ENCODE measurements at places on chromosomes 1 and 21.

DNA sequence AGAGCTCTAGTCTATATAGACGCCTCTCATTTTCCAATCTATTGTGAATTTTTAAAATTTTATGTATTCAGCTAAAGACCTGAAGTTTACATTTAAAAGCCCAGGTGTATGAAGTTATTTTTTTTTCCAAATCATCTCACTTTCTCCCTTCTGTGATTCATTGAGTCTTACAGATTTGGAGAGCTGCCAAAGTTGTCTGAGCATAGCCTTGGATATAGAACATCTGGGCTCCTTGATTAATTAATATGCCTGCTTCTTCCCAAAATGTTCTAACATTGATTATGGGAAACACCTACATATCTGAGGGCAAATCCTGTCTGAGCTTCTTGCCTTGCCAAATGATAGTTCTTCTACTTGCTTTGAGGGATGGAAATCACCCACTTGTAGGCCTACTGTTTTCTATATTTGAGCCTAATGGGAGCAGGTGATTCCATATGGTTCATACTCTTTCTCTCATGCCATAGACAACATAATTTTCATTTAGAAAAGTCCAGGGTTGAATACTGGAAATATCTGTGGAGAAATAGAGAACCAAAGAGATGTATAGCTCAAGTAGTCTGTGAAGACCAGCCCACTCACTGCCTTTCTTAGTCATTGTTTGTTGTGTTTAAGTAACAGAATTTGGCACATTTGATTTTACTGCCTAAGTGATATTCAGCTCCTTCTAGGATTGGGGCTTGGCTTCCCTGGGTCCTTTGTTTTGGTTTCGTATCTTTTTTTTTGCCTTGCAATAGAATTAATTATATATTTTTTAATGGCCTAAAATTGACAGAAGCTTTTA is 46.2 kb downstream of the MACF1 start:
- peaks cover 16% of the 10 kb centered on the region for H3K4me1 ChIP-seq
- no peak for DNase-seq
- H3K27ac ChIP-seq = no peak overlapping the region
- no peak overlapping the region for H3K4me3 ChIP-seq

- H3K27me3 ChIP-seq = no peaks in the 10 kb centered on the region
- no peak for DNase-seq
- H3K27ac ChIP-seq = no peak overlapping the region
- peaks cover 2% of the 10 kb centered on the region for H3K4me1 ChIP-seq
- H3K36me3 ChIP-seq = no peaks in the 10 kb centered on the region
- no peak overlapping the region for H3K4me3 ChIP-seq
These were observed 21.8 kb downstream of the PCSK9 start for GRCh38 chr1:55061000-55061705.

- no peaks in the 10 kb centered on the region for H3K27me3 ChIP-seq
- peaks cover 3% of the 10 kb centered on the region for H3K36me3 ChIP-seq
- no peak overlapping the region for H3K27ac ChIP-seq
- no peak for DNase-seq
- H3K4me3 ChIP-seq = no peak overlapping the region
- peaks cover 35% of the 10 kb centered on the region for H3K4me1 ChIP-seq
These were observed 198.6 kb downstream of the NCAM2 start for GRCh38 chr21:21196848-21197247.

- H3K27me3 ChIP-seq = peaks cover 20% of the 10 kb centered on the region
- no peak overlapping the region for H3K27ac ChIP-seq
- no peaks in the 10 kb centered on the region for H3K36me3 ChIP-seq
- peak; percentile 16 for DNase-seq
- H3K4me3 ChIP-seq = no peak overlapping the region
- peaks cover 13% of the 10 kb centered on the region for H3K4me1 ChIP-seq
These were observed 1.2 kb upstream of the NEGR1 start for GRCh38 chr1:72283307-72284083.

- H3K27ac ChIP-seq = no peak overlapping the region
- H3K36me3 ChIP-seq = no peaks in the 10 kb centered on the region
- peaks cover 1% of the 10 kb centered on the region for H3K27me3 ChIP-seq
- DNase-seq = no peak
These were observed 52.2 kb upstream of the IRF2BP2 start for GRCh38 chr1:234662148-234662547.

DNA sequence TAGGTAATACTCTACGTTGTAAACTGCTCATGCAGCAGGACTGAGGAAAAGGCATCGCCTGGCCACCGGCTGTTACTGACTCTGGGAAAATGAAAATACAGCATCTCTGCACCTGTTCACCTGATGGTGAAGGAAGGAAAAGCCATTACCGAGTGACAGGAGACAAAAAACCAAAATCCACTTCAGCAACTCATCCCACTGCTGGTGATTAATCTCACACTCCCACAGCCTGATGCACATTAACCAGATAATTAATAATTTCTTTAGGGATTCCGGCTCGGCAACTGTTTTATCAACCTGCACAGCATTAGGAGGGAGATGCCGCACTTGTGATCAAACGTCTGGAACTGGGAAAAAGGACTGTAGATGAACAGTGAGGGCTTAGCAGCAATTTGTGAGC is 183.9 kb upstream of the ESRRG start:
- no peaks in the 10 kb centered on the region for H3K36me3 ChIP-seq
- DNase-seq = no peak
- no peaks in the 10 kb centered on the region for H3K4me1 ChIP-seq
- no peak overlapping the region for H3K4me3 ChIP-seq
- no peaks in the 10 kb centered on the region for H3K27me3 ChIP-seq
- H3K27ac ChIP-seq = no peak overlapping the region

- no peak for DNase-seq
- H3K27ac ChIP-seq = no peak overlapping the region
- H3K4me3 ChIP-seq = no peak overlapping the region
These were observed 20.7 kb downstream of the TRIM62 start for GRCh38 chr1:33161061-33161681.

GRCh38 chr1:39384305-39384704 is 107.1 kb upstream of the BMP8A start:
- no peak for DNase-seq
- H3K27ac ChIP-seq = peak overlapping the region; percentile 33
- H3K4me1 ChIP-seq = peaks cover 3% of the 10 kb centered on the region
- no peaks in the 10 kb centered on the region for H3K27me3 ChIP-seq
- no peak overlapping the region for H3K4me3 ChIP-seq

DNA sequence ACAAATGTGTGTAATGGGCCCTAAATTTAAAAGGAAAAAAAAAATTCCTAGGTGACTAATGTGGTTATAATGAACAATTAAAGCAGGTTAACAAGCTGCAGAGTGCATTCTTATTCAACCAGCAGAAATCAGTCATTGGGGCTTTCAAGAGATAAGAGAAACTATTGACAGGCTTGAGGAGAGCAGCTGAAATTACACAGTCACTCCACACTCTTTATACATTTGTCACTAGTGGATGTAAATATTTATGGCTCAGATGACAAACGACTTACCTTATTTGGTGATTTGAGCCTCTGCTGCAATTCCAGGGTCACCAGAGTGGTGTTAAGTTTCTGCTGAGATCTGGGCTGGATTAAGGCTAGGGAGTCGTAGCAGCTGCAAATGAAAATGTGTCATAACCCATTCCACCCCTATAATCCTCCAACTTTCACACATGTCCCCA is 896.3 kb downstream of the TTLL7 start:
- H3K36me3 ChIP-seq = no peaks in the 10 kb centered on the region
- no peak overlapping the region for H3K27ac ChIP-seq
- H3K27me3 ChIP-seq = no peaks in the 10 kb centered on the region
- H3K4me3 ChIP-seq = no peak overlapping the region
- DNase-seq = no peak

GRCh38 chr1:8662380-8663072 is 154.9 kb downstream of the RERE start:
- no peak overlapping the region for H3K4me3 ChIP-seq
- no peak for DNase-seq
- peaks cover 2% of the 10 kb centered on the region for H3K4me1 ChIP-seq

- H3K27ac ChIP-seq = no peak overlapping the region
- no peak overlapping the region for H3K4me3 ChIP-seq
- no peak for DNase-seq
- H3K27me3 ChIP-seq = peaks cover 29% of the 10 kb centered on the region
These were observed 30.1 kb upstream of the PARP1 start for GRCh38 chr1:226438007-226438406.

DNA sequence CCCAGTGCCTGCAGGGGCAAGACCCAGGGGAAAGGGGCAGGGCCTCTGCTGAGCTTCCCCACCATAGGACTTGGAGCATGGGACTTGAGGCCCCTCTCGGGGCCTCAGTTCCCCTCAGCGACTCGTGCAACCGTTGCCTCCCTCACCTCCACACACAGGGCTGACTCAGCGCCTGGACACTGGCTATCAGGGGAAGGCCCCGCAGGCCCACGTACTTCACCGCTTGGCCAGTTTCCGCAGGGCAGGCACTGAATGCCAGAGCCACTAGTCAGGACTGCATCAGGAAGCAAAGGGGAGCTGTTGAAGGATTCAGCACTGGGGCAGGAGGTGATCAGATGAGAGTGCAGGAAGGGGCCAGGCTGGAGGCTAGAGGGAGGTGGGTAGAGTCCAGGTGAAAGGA is 15.5 kb upstream of the FAM131C start:
- no peak overlapping the region for H3K27ac ChIP-seq
- no peaks in the 10 kb centered on the region for H3K4me1 ChIP-seq
- no peak overlapping the region for H3K4me3 ChIP-seq
- no peak for DNase-seq

- peaks cover 4% of the 10 kb centered on the region for H3K4me1 ChIP-seq
- no peak overlapping the region for H3K27ac ChIP-seq
- no peaks in the 10 kb centered on the region for H3K36me3 ChIP-seq
- DNase-seq = no peak
- no peak overlapping the region for H3K4me3 ChIP-seq
- peaks cover 1% of the 10 kb centered on the region for H3K27me3 ChIP-seq
These were observed 92.7 kb upstream of the ATP1B1 start for GRCh38 chr1:169013821-169014220.

DNA sequence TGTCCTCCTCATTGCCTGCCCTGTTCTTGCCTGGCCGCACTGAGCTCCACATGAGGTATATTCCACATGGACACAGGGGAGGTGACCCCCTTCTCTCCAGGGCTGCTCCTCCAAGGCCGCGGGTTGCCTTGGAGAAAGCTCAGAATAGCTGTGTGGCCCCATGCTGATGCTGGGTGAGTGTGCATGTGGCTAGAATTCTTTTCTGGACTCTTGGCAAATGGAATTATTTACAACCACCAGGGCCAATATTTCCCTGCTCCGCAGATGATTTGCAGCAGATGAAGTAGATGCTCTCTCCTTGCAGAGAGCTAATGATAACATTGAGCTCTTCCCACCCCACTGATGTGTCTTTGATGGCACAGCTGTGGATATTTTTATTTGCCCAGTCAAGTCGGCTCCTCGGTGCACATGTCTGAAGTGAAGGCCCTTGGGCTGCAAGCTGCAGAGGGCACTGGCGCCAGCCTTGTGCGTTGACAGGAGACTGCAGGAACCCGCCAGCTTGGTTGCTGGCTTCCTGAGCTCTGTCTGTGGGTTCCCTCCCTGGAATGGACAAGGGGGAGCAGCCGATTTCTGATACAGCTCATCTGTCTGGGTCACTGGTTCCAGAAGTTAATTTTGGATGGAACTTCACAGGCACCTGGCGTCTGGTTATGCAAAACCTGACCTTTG is 404.7 kb upstream of the VAMP3 start:
- H3K36me3 ChIP-seq = no peaks in the 10 kb centered on the region
- H3K4me1 ChIP-seq = no peaks in the 10 kb centered on the region
- no peak for DNase-seq
- no peaks in the 10 kb centered on the region for H3K27me3 ChIP-seq
- H3K27ac ChIP-seq = no peak overlapping the region

DNA sequence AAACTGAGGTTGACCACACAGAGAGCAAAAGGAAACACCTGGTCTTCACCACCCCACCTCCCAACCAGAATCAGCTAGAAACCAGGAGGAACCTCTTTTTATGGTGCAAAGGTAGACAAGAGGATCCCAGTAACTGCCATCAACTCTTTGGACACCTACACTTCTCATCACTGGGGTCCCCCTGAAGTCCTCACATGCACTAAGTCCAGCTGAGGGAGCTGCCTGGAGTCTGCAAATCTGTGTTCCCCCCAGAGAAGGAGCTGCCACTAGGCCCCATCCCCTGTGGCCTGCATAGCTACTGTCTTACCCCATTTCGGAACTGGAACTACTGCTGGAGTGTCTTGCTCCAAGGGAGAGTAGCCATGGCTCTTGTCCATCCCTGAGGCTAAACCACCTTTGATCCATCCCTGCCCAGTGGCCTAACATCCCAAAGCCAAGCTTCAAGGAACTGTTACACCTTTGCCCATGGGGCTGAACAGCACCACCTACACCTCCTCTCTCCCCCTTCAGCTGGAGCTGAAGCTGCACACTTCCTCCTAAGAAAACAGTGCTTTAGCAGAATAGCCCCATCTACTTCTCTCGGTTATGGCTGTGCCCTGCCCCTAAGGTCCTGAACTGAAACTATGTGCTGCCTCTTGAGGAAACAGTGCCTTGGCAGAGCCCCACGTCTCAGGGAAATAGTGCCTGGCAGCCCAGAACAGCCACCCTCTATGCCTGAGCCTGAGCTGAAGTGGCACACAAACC is 85.4 kb upstream of the CD53 start:
- peaks cover 23% of the 10 kb centered on the region for H3K36me3 ChIP-seq
- DNase-seq = peak; percentile 73
- H3K27me3 ChIP-seq = peaks cover 3% of the 10 kb centered on the region
- peaks cover 62% of the 10 kb centered on the region for H3K4me1 ChIP-seq
- peak overlapping the region; percentile 93 for H3K27ac ChIP-seq

DNA sequence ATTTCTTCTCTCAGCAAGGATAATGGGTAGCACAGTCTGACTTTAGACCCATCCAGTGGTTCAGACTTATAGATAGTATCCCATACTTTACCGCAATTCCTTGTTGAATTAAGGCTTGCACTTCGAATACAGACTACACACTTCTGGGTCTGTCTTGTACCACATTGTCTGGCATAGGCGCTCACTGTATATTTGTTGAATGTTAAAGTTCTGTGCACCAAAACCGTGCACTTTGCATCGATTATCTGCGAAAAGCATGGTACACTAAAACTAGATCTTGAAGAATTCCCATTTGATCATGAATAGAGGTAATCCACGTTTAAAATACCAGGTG is 556 bp upstream of the RYR2 start:
- H3K4me3 ChIP-seq = peak overlapping the region; percentile 4
- H3K36me3 ChIP-seq = peaks cover 3% of the 10 kb centered on the region
- peaks cover 49% of the 10 kb centered on the region for H3K27me3 ChIP-seq
- peaks cover 10% of the 10 kb centered on the region for H3K4me1 ChIP-seq
- no peak for DNase-seq
